Activated CD4-positive, alpha-beta T cell treated with anti-CD3 and anti-CD28 coated beads for 36 hours (primary cell): ENCODE measurements at places on chromosomes 12 and 14. TPM values are rescaled to one million over a fixed set of nuclear protein-coding genes. Genes with fewer than 3 reads are reported as not detected.

GRCh38 chr14:71005076-71005475, 97.8 kb downstream of the PCNX1 start:
- DNase-seq = peak; percentile 6
- H3K4me3 ChIP-seq = no peak overlapping the region
- H3K36me3 ChIP-seq = peaks cover 26% of the 10 kb centered on the region
- H3K4me1 ChIP-seq = peaks cover 66% of the 10 kb centered on the region
- peak overlapping the region; percentile 65 for H3K27ac ChIP-seq

- no peaks in the 10 kb centered on the region for H3K4me1 ChIP-seq
- no peak overlapping the region for H3K27ac ChIP-seq
- peaks cover 7% of the 10 kb centered on the region for H3K27me3 ChIP-seq
Observed at GRCh38 chr12:52558781-52559445, 6.0 kb upstream of the KRT71 start.

DNA sequence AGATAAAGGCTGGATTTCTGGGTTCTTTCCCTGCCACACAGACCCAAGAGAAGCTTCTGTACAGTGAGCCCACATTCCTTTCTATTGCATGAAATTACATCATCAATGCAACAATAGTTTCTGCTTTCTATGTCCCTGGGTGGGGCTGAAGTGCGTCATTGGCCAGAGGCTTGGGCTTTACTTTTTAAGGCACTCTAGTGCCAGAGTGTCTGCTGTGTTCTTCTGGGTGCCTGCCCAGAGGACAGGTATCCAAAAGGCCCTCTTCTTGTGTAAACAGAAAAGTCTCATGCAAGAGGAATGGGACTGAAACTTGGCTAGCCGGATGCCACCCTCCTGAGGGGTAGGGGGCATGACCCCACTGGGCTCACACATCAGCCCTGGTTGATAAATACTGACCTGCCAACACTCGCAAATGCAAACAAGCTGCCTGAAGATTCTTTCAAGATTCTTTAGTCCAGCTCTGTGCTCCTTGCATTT, 5.9 kb downstream of the KRT86 start:
- H3K4me1 ChIP-seq = peaks cover 3% of the 10 kb centered on the region
- no peaks in the 10 kb centered on the region for H3K36me3 ChIP-seq
- no peak overlapping the region for H3K27ac ChIP-seq
- peaks cover 37% of the 10 kb centered on the region for H3K27me3 ChIP-seq
- DNase-seq = no peak

GRCh38 chr14:69921052-69921451, 41.8 kb downstream of the SMOC1 start:
- no peaks in the 10 kb centered on the region for H3K36me3 ChIP-seq
- no peaks in the 10 kb centered on the region for H3K4me1 ChIP-seq
- H3K4me3 ChIP-seq = no peak overlapping the region
- DNase-seq = no peak

DNA sequence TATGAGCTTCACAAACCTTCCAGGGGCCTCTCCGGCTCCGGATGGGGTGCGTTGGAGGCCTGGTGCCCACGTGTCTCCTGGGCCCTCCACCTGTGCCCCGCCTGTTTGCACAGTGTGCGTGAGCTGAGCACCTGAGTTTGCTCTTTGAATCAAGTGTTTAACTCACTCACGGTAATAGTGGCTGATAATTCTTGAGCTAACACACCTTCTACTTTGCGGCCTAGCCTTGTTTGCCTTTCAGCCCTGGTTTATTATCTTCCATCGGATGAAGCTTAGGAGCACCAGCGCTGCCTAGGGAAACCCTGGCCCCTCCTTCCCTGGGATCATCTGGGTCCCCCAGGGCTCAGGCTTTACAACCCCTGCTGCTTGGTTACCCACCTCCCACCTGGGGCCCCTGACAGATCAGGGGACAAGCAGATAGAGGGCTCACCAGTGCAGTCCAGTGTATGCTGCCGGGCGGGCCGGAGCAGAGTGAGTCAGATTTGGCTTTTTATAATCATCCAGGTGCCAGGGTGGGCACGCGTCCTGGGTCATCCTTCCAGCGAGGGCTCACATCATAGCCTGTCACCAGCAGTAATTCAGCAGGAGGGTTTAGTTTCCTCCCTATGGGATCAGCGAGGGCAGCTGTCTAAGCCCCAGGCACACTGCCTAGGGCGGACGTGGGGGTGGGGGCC, 62.8 kb upstream of the RFLNA start:
- H3K4me1 ChIP-seq = peaks cover 3% of the 10 kb centered on the region
- H3K4me3 ChIP-seq = no peak overlapping the region
- H3K27me3 ChIP-seq = peaks cover 5% of the 10 kb centered on the region

DNA sequence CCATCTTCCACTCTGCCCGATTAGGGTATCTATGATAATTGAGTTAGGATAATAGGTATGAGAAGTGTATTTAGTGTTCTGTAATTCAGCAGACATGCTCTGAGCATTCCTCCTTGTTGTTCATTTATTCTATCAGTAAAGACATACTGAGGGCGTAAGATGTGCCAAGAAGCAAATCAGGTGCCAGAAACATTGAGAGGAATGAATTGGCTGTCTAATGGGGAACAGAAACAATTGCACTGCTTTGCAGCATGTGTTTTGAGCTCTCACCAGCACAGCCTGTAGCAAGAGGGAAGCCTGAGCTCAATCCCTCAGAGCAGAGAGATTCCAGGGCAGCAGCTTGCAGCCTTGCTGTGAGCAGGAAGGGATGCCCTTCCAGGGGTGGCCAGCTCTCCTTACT, 589.3 kb downstream of the BCL11B start:
- H3K4me1 ChIP-seq = no peaks in the 10 kb centered on the region
- H3K4me3 ChIP-seq = no peak overlapping the region
- peaks cover 2% of the 10 kb centered on the region for H3K36me3 ChIP-seq
- no peak for DNase-seq
- no peak overlapping the region for H3K27ac ChIP-seq

DNA sequence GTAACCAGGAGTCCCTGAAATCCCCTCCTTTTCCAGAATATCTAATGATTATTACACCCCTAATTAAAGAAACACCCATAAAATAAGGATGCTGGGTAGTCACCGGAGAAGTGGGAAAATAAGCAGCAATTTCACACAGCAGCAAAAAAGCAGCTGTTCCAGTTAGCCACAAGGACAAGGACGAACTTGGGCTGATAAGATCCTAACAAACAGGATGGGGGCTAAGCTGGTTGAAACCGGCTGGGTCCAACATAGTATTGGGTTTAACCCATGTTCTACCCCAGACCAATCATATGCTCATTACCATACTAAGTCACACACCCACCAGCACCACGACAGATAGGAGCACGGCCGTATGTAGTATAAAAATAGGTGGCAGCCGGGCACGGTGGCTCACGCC, 100.7 kb downstream of the RPL10L start:
- no peak overlapping the region for H3K4me3 ChIP-seq
- H3K36me3 ChIP-seq = no peaks in the 10 kb centered on the region
- DNase-seq = no peak
- no peaks in the 10 kb centered on the region for H3K4me1 ChIP-seq
- H3K27me3 ChIP-seq = no peaks in the 10 kb centered on the region
- no peak overlapping the region for H3K27ac ChIP-seq

DNA sequence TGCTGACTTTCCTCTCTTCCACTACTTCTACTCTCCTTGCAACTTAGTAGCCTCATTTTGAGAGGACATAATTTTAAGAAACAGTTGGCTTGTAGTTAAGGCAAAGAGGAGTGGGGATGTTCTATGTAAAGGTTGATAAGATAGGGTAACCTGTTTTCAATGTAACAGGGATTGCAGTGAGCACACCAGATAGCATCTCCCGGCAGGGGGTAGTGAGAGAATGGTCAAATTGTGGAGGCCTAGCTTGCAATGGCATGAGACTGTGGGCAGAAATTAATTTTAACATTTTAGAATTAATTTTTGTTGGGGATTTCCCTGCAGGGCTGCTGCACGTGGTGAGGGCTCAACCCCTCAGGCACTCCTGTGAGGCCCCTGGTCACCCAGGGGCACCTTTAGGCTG, 41.4 kb downstream of the KLRG1 start:
- DNase-seq = no peak
- peaks cover 21% of the 10 kb centered on the region for H3K36me3 ChIP-seq
- no peak overlapping the region for H3K4me3 ChIP-seq
- peaks cover 59% of the 10 kb centered on the region for H3K4me1 ChIP-seq
- no peaks in the 10 kb centered on the region for H3K27me3 ChIP-seq
- H3K27ac ChIP-seq = peak overlapping the region; percentile 49

GRCh38 chr14:61752626-61753025, 9.6 kb upstream of the SNAPC1 start:
- H3K4me3 ChIP-seq = no peak overlapping the region
- H3K27ac ChIP-seq = no peak overlapping the region
- DNase-seq = no peak
- peaks cover 26% of the 10 kb centered on the region for H3K36me3 ChIP-seq

DNA sequence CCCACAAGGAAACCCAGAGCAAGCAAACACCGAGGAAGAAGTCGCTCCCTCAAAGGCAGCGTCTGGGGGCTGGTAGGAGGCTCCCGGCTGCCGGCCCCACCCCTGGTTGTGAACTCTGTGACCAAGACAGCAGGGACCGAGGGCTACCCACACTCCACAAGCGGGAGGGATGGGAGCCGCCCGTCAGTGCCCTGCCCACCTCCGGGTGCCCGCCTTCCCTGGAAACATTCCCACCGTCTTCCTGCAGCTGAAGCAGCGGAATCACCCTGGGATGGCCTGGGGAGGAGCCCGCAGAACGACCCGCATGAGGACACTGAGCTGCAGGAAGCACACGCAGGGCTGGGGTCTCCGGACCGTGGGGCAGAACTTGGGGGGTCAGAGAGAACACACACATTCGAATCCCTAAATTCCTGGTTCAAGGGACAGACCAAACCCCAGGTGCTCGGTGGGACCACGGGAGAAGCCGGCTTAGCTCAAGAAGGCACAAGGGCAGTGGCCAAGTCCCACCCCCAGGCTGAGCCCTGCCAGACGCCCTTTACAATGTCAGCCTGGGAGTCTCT, 33.5 kb upstream of the C14orf180 start:
- H3K4me1 ChIP-seq = no peaks in the 10 kb centered on the region
- no peak for DNase-seq
- H3K4me3 ChIP-seq = no peak overlapping the region

GRCh38 chr14:59344016-59344415, 121.2 kb downstream of the GPR135 start:
- peaks cover 8% of the 10 kb centered on the region for H3K36me3 ChIP-seq
- no peaks in the 10 kb centered on the region for H3K4me1 ChIP-seq
- no peaks in the 10 kb centered on the region for H3K27me3 ChIP-seq
- no peak overlapping the region for H3K4me3 ChIP-seq

DNA sequence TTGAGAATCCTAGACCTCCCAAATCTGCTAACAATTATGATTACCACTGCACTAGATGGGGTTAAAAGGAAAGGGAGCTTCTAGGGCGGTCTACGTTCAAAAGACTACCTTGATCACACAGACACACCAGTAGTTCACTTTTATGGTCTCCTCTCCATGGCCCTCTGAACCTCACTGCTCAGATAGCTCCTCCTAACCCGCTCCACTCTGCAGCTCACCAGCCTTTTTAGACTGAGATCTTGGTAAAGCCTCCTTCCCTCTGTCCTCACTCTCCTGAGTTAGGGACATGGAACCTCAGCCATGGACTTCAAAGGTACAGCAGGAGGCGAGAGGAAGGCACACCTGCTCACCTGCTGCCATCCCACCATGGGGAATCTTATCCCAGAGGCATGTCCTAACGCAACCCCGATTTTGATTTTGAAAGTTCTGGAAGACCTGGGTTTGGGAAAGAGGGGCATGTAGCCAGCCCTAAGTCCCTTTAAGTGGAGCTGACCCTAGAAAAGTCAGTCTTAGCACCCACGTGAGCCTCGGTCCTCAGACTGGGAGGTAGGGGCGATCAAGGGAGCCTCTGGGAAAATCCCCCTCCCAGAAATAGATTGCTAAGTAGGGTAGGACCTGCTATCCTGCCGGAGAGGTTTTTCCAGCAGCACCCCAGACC, 1.3 kb downstream of the ZNF219 start:
- H3K27me3 ChIP-seq = no peaks in the 10 kb centered on the region
- peak overlapping the region; percentile 65 for H3K4me3 ChIP-seq
- H3K36me3 ChIP-seq = peaks cover 1% of the 10 kb centered on the region
- H3K27ac ChIP-seq = peak overlapping the region; percentile 49
- peaks cover 27% of the 10 kb centered on the region for H3K4me1 ChIP-seq

- no peaks in the 10 kb centered on the region for H3K36me3 ChIP-seq
- no peak overlapping the region for H3K27ac ChIP-seq
- H3K27me3 ChIP-seq = peaks cover 6% of the 10 kb centered on the region
- no peak for DNase-seq
- H3K4me1 ChIP-seq = no peaks in the 10 kb centered on the region
Observed at GRCh38 chr12:21797539-21797938, 23.0 kb upstream of the KCNJ8 start.

KLRF1 gene
- total RNA-seq = not detected

NABP2 gene
- 69.1 TPM for total RNA-seq

NPC2 gene
- total RNA-seq = 56.9 TPM

DHRS2 gene
- total RNA-seq = 3.1 TPM

NTS gene
- not detected for total RNA-seq

MUCL1 gene
- not detected for total RNA-seq

TMEM52B gene
- total RNA-seq = not detected

OVCH1 gene
- total RNA-seq = not detected

GPR68 gene
- 9.4 TPM for total RNA-seq

CCDC177 gene
- total RNA-seq = not detected
